ENCODE measurements at places on chromosomes 7 and 10. TPM values are rescaled to one million over a fixed set of nuclear protein-coding genes. Genes with fewer than 3 reads are reported as not detected.
A peak's percentile ranks its signal among the peaks of the same experiment; 100 is the strongest.

Gene SLC26A5
- 0.71 TPM for total RNA-seq

Gene SFTPA1
- 6.3 TPM for total RNA-seq

Gene COBL
- 17.0 TPM for total RNA-seq

Gene HTR5A
- not detected for total RNA-seq

Gene NDUFA5
- total RNA-seq: 67.4 TPM

Gene UNCX
- not detected for total RNA-seq

Gene ABCC2
- total RNA-seq: 10.4 TPM

Gene PDE6C
- total RNA-seq: not detected

Gene SLC13A4
- total RNA-seq: 0.27 TPM

Gene NCF1
- 15.3 TPM for total RNA-seq

Gene BUB3
- 65.5 TPM for total RNA-seq

DNA sequence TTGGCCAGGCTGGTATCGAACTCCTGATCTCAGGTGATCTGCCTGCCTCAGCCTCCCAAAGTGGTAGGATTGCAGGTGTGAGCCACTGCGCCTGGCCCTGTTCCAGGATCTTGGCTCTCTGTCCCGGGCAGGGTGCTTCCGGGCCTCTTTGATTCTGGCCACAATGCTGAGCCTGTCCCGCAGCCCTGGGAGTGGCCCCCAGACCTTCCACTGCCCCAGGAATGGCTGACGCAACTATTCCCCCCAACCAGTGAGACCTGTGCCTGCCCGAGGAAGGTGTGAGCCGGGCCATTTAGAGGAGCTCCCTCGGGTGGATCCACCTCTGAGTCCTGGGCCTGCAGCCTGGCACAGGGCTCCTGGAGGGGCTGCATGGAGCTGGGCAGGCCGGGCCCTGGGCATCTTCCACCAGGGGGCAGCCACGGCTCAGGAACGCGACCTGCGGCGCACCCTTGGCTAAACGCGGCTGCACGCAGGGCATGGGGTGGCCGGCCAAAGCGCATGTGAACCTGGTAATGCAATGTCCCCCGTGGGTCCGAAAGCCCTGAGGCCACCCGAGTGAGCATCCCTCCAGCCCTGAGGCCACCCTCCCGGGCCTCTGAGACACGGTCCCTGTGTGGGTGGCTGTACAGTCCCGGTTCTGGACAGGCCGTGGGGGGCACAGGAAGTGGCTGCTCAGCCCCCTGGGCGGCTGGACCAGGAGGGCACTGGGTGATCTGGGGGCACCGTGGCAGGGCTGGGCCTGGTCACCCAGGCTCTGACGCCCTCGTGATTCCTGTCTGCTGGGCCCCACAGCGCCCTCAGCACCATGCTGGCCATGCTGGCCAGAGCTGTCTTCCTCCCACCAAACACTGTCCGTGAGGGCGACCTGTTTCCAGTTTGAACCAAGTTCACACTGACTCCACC, 24.8 kb downstream of the GRIFIN start:
- peak; percentile 95 for DNase-seq

GRCh38 chr7:71627651-71628050, 495.7 kb downstream of the GALNT17 start:
- no peak for DNase-seq

- no peak for DNase-seq
Measured at GRCh38 chr10:44011603-44011981, 362.9 kb upstream of the ZNF32 start.

- DNase-seq: no peak
Measured at GRCh38 chr10:42850931-42851330, 68.3 kb downstream of the BMS1 start.

DNA sequence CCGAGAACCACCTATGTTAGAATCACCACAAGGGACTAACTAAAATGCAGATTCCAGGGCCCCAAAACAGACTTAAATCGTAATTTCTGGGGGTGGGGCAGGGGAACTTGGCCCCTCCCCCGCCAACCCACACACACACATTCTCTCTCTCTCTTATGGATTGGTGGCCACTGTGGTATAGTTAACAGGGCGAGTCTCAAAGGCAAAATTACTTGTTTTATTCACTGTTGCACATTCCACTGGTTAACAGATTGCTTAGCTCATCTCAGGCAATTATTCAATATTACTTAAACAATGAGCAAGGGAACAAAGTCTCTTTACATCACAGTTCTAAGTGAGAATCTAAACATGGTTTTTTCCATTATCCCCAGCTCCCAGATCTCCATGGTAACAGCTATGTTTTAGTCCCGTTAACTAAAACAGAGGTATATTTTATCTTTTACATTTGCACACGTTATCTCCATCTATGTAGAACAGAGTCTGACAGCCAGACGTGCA, 38.5 kb downstream of the IGF2BP3 start:
- DNase-seq: no peak

- no peak for DNase-seq
Measured at GRCh38 chr10:47406870-47407691, 23.0 kb upstream of the ZNF488 start.

GRCh38 chr10:28627102-28627501, 50.2 kb upstream of the BAMBI start:
- DNase-seq: no peak

- no peak for DNase-seq
Measured at GRCh38 chr7:111076205-111076604, 14.7 kb upstream of the LRRN3 start.

DNA sequence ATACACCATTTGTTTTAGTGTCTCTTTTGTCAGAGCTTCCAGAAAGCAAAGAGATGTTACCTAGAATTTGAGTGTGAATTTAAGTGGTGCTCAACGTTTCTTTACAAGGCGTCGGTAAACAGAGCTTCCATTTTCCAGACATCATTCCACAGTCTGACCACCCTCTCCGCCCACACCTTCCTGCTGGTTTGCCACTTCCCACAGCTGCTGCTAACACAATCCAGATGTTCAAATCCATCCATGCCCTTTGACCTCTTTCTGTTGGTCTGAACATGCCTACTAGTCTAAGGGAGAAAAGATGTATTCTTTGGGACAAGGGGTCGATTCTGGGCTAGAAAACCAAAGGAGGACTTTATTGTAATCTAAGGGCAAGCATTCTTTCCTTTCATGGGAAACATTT, 86.1 kb downstream of the FAM107B start:
- DNase-seq: no peak

GRCh38 chr7:66467887-66468286, 160.8 kb upstream of the KCTD7 start:
- no peak for DNase-seq

- DNase-seq: no peak
Measured at GRCh38 chr10:123800289-123800688, 91.3 kb downstream of the CPXM2 start.

- no peak for DNase-seq
Measured at GRCh38 chr7:127905491-127906330, 125.5 kb downstream of the LRRC4 start.

- no peak for DNase-seq
Measured at GRCh38 chr7:129103561-129104324, 40.8 kb upstream of the TSPAN33 start.

DNA sequence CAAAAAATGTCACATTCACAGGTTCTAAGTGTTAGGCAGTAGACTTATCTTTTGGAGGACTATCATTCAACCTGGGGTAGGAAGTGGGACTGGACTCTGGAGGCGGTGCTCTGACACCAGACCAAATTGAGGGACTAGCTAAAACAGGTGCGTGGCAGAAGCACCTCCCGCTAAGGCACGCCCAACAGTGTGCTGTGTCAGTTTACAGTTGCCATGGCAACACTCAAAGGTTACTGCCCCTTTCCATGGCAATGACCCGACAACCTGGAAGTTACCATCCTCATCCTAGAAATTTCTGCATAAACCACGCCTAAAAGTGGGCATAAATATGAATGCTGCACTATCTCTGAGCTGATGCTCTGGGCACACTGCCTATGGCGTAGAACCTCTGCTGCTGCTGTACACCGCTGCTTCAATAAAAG, 14.0 kb upstream of the BLNK start:
- no peak for DNase-seq

GRCh38 chr7:2645274-2645868, 13.6 kb downstream of the TTYH3 start:
- peak; percentile 56 for DNase-seq

DNA sequence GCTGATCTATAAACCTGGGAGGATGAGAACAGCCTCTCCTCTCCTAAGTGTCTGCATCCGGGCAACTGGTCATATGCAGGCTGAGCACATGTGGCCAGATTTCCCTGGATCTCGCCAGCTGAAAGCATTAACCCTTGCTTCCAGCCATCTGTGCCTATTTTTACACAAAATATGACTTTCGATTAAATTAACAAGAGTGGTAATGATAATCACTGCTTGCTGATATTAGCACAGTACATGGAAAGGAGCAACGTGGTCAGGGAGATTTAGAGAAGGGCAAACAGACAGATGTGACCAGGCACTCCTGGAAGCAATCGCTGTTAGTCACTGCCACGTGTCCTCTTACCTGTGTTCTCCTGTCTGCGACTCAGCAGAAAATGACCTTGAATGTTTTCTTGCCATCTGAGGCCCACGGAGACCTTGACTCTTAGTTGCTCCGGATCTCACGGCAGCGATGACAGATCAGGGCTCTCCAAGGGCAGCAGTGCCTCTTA, 59.5 kb upstream of the NPTX2 start:
- no peak for DNase-seq

DNA sequence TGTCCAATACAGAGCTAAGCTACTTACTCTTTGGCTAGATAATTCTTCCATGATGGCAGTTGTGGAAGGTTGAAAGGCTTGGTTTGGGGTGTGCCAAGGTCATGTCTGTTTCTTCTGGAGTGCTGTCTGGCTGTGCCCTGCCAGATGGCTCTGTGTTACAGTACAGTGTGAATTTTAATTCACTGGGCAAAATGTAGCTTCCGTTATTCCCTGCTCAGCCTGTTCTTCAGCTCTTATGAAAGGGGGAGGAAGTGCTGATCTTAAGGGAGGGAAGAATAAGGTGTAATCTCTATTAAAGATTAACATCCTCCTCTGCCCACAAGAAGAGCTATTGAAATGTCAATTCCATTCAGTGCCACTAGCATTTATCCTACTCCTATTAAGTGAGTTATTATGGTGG, 52.2 kb downstream of the SND1 start:
- DNase-seq: no peak

GRCh38 chr10:97220355-97220754, 34.6 kb upstream of the SLIT1 start:
- no peak for DNase-seq

DNA sequence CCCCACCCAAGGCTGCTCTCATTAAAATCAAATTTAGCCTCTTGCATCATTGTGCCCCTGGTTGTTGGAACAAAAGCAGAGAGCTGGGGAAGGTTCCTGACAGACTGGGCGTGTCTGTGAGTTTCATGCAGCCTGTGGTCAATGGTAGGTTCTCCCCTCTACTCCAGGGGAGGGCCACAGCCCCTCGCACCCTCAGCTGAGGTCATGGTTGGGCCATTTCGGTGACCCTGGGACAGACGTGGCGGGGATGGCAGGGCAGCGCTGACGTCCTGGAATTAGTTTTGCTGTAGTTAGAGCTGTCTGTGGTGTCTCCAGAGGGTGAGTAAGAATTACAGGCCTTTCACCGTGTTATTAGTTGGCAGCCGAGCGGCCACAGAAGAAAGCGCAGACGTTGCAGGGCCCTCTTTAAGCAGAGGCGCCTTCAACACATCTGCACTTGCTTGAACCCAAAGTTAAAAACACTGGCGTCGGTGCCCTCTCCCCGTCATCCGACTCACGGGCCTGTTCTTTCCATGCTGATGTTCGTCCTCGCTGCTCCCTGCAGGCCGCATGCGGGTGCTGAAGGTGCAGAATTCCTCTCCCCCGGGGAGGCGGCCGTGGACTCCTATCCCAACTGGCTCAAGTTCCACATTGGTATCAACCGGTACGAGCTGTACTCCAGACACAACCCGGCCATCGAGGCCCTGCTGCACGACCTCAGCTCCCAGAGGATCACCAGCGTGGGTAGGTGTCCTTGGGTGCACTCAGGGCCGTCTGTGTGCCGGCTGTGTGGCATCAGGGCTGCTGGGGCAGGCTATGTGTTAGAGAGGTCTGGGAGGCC, 2.8 kb downstream of the FAM20C start:
- DNase-seq: no peak

DNA sequence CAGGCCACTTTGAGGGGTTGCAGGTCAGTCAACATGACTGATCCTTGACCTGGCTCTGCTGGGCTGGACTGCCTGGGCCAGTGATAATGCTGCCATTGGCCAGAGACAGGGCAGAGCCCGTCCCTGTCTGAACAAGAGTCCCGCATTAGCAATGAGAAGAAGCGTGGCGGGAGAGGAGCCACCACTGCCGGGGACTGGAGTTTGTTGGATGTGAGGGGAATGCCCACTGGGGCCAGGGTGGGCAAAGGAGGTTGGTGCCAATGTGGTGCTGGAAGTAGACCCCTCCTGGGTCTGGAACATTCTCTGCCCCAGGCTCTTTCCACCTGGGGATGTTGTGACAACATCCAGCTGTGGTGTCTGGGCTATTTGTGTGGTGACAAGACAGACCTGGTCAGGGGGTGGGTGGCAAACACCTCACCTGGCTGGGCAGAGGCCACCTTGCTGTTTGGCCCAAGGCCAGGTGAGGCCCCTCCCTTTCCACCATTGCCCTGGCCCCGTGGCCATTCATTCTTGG, 7.6 kb downstream of the SAP25 start:
- DNase-seq: no peak

- no peak for DNase-seq
Measured at GRCh38 chr10:130769146-130770017, 542.1 kb downstream of the TCERG1L start.

GRCh38 chr10:26650406-26650805, 47.1 kb upstream of the PDSS1 start:
- DNase-seq: no peak

DNA sequence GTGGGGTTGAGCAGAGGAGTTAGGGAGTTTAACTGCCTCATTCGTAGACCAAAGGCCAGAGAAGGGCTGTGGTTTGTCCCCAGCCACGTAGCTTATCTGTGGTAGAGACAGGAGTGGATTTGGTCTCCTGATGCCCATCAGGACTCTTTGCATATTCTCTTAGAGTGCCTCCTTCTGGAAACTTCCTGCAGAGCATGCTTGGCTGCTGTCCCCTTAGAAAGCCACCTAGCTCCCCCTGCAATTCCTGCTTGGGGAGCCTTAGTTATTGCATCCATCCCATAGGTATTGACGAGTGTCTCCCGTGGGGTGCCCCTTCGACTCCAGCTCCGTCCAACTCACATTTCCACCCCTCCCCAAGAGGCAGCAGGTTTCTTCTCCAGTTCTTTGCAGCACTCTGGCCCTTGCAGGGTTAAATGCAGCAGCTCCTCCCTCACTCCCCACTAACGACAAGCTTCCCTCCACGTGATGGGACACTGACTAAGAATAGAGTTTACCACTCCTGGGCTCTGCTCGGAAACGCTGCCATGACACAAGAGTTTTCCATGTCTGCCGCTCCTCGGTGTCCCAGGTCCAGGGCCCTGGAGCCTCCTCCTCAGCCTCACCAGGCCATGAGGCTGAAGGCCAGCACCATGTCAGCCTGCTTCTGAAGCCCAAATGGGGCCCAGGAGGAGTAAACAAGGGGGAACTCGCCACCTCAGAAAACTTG, 147.8 kb upstream of the UNC5B start:
- DNase-seq: no peak

GRCh38 chr10:128064970-128065580, 61.1 kb downstream of the MKI67 start:
- DNase-seq: peak; percentile 42

- no peak for DNase-seq
Measured at GRCh38 chr10:1370298-1370697, 314.1 kb downstream of the WDR37 start.
